ENCODE measurements at places on chromosomes 5 and 9.
A peak's percentile ranks its signal among the peaks of the same experiment; 100 is the strongest.

- DNase-seq, result no peak
Measured at GRCh38 chr9:126327714-126328185, 1.1 kb downstream of the MVB12B start.

- no peak for DNase-seq
Measured at GRCh38 chr9:106835840-106836239, 27.1 kb upstream of the ZNF462 start.

DNA sequence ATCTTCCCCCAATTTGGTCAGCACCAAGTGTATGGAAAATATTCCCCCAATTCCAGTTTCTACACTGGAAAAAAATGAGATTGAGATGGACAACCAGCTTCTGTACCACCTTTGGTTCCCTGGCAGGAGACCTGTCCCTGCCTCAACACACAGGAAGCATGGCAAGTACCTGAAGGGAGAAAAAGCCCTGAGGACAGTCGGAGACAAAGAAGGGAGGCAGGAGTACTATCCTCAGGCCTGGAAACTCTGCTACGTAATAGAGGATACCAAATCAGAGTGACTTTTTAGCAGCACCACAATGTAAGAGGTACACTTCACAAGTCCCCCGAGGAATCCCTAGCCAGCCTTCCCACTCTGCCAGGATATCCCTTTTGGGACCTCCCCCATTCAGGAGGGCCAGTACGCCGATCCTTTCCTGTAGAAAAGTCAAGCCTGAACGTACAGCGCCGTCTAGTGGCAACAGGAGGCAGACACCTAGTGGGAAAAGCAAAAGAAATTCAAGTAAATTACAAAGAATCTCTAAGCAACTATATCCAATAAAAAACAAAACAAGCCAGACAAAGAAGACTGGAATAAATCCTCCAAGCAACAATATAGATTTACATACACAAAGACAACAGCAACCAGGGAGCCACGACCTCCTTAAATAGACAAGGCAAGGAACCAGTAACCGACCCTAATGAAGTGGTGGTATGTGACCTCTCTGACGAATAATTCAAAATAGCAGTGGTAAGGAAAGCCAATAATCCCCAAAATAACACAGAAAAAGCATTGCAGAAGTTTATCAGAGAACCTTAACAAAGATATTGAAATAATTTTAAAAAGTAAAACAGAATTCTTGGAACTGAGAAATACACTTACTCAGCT is 63.3 kb upstream of the SLCO6A1 start:
- peak; percentile 10 for DNase-seq

DNA sequence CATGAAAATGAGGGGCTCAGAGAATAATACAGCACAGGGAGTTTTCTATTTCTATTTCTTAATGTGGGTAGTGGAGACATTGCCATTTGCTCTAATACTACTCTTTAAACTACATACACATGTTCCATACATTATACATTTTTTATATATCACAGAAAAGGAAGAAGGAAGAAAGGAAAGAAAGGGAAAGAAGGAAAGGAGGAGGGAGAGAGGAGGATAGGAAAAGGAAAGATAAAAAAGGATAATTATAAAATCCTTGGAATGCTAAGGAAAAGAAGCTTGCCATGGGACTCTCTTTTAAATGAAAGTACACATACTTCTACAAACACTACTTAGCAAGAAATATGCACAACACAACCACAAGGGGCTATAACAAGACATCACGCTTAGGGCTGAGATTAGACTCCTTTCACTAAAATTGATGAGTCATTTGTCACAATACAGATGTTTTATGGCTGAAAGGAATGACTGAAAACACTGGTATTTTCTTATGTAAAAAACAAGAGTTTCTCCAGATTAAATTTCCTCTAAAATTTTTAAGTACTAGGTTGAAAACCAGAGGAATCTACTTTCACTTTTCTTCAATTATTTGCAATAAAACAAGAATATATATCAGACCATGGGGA is 219.8 kb downstream of the ARL15 start:
- no peak for DNase-seq

DNA sequence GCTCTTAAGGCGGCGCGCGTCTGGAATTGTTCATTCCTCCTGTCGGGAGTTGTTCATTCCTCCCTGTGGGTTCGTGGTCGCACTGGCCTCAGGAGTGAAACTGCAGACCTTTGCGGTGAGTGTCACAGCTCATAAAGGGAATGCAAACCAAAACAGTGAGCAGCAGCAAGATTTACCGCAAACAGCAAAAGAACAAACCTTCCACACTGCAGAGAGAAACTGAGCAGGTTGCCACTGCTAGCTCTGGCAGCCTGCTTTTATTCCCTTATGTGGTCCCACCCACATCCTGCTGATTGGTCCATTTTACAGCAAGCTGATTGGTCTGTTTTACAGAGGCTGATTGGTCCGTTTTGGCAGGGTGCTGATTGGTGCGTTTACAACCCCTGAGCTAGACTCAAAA is 1365.3 kb upstream of the WWC1 start:
- no peak for DNase-seq

- DNase-seq, result no peak
Measured at GRCh38 chr5:53219610-53220009, 110.1 kb upstream of the MOCS2 start.

DNA sequence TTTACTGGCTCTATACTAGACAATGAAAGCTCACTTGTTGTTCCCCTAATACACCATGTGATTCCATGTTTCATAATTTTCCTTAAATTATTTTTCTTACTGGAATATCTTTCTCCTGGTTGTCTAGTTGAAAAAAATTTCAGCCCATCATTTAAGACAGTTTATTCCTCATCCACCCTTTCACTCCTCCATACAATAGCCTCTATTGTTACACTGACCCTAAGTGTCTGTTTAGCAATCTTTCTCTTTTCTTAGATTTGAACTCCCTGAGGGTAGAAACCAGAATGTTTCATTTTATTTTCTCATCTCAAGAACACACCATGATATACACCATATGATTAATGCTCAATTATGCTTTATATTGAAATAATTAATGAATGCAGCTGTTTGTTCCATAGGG is 413.4 kb upstream of the ITGA1 start:
- no peak for DNase-seq

DNA sequence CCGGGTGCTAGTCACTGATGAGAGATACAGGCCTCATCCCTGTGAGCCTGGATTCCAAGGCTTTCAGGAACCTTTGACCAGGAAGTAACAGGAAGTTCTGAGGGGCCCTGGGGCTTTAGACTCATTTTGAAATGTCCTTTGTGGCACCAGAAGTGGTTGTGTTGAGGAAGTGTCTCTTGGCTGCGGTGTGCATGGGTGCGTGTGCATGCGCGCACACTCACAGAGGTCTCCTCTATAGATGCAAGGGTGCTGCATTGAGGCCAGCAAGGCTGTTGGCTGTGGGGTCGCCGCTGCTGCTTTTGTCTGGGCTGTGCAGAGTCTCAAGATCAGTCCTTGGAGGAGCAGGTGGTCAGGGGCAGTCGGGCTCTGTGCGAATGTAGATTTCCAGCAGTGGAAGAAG is 7.6 kb downstream of the RAB24 start:
- DNase-seq, result no peak

- DNase-seq, result no peak
Measured at GRCh38 chr9:114855488-114855887, 49.6 kb upstream of the TNFSF15 start.

GRCh38 chr5:123671042-123671441 is 159.1 kb downstream of the CSNK1G3 start:
- peak; percentile 21 for DNase-seq

- DNase-seq, result no peak
Measured at GRCh38 chr9:72971411-72971810, 18.6 kb upstream of the ALDH1A1 start.

All from stimulated activated naive CD8-positive, alpha-beta T cell treated with anti-CD3 and anti-CD28 coated beads, Interleukin-15, amount 100 ng/mL, for 72 hours (primary cell).